ENCODE measurements at places on chromosomes 12 and 14.
A peak's percentile ranks its signal among the peaks of the same experiment; 100 is the strongest.

DNA sequence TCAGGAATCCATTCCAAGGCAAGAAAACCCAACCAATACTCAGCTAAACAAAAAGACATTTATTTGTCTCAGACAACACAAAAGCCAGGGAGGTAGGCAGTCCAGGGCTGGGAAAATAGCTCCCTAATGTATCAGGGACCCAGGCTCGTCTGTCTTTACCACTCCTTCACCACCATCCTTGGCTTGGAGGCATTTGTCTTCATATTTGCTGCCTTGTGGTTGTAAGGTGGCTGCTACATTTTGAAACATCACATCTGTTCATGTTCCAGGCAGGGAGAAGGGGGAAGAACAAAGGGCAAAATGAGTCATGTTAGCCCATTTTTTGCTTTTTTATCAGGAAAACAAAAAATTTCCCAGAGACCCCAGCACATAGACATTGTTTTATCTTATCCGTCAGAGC is 44.8 kb upstream of the PCED1B start:
- no peak for DNase-seq

- no peak for DNase-seq
Measured at GRCh38 chr12:116881325-116881876, at the start of gene HRK. Gene HRK (minus strand): TSS chr12:116881441. CDS start chr12:116881307, 134 bp downstream.

DNA sequence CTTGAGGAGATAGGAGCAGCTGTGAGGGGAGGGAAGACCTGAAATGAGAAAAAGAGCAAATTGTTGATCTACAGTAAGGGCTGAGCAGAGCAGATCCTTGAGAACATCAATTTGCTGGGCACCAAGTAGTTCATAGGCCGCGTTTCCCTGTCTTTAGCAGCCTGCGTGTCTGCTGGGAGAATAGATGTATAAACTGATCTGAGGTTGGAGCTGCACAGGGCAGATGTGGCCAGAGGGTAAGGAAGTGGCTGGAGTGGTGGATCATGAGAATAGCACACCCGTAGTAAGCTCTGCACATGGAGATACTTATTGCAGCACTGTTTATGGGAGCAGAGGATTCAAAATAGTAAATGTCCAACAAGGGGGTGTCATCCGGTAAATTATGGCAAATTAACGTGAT is 44.4 kb downstream of the NTF3 start:
- DNase-seq, result no peak

DNA sequence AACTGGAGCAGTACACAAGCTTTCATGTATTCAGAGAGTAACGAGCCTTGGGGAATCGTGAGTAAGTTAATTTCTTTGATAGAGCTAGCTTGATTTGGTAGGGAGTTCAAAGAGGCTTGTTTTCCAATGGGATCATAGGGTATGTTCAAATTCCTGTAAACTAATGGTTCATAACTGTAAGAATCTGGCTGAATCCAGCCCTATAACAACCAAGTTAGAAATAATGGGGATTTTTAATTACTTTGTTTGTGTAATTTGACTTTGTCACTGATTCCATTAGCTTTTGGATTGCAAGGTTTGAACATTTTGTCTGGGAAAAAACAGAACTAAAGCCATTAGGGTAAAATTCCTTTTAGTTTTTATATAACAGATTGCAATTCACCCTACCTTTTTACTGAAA is 94.0 kb downstream of the WNK1 start:
- DNase-seq, result no peak

DNA sequence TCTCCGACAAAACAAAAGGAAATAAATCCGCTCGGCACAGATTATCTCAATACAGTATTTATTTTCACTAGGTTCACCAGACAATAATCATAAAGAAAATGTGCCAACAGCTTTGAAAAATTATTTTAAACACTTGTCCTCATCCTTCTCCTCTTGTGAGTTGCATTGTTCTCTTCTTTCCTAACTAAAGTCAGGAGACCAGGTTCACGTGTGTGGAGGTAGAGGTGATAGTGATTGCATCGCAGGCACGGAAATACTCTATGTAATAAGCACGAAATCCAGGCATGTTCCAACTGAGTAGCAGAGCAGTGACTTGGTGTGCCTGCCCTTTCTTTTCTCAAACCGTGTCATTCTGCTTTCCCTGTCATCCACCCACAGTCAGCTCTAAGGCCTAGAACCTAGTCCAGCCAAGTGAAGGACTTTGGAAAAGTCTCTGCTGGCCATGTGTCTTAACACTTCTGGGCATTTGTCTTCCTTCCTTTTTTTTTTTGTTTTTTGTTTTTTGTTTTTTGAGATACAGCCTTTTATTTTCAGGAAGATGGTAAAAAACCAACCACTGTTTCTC is 939 bp upstream of the SEL1L start:
- no peak for DNase-seq

DNA sequence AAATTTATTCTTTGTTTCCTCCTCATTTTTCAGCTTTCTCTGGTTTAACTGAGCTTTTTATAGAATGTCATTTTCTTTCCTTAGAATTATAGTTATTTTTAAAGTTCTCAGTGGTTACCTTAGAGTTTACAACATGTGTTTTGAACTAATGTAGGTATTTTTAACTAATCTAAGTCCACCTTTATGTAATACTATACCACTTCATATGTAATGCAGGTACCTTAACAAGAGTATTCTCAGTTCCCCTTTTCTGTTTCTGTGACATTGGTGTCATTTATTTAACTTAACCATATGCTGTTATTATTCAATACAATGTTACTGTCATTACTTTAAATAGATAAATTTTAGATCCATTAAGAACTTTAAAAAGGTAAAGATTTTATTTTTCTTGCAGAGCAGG is 30.3 kb upstream of the KCNC2 start:
- DNase-seq, result no peak

DNA sequence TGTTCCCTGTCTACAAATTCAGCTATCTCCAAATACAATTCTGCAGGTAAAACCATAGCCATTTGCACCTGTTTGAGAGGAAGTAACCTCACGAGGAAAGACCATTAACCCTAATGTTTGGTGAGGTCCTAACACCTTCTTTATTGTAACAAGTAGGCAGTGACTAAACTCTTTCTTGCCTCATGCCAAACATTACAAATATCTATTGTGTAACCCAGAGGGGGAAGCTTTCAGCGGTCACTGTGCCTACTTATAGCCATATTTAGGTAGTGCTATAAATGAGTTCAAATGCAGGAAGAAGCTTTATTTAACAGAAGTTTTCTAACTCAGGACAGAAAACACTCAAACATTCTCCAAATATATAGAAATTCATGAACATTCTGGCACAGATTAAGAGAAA is 252.7 kb downstream of the LRFN5 start:
- DNase-seq, result no peak

DNA sequence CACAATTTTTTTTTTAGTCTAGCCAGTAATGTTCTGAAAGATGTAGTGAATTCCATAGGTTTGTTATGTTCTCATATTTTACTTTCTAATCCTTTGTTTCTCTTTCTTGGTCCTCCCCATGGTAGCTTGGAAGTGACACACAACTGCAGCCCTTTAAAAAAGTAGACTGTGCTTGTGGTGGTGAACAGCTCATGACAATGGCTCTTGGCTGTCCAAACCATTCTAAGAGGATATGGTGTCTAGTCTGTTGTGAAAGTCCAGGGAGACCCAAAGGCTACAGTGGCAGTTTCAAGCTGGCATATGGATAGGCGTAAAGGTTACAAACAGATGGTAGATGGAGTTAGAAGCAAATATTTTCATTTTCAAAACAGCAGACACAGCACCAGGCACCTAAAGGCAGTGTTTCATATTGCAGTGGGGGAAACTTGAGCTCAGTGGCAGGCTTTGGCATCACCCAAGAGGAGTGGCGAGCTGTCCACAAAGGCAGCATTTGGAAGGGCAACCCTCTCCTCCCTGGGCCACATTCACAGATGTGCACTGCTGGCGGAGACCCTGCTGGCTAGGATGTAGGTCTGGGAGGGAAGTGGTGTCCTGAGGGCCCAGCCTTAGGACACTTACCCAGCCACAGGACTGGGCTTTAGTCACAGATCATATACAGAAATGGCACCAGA is 102.1 kb downstream of the DYRK2 start:
- DNase-seq, result no peak

DNA sequence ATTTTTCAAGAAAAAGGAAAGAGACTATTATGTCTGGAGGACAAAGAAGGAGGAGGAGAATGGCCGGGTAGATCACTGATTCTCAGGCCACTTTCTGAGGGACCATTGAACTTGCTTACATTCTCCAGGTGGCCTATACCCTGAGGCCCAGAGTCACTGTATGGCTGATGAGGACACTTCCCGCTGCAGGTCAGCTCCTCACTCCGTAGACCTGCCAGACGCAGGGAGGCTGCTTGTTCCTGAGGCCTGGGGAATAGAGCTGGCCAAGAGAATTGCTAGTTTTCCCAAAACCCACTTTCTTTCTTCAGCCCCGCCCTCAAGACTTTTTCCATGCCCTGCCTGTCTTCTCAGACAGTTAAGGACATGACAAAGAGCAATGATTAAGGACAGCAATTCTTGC is 510.5 kb upstream of the TBX3 start:
- no peak for DNase-seq

DNA sequence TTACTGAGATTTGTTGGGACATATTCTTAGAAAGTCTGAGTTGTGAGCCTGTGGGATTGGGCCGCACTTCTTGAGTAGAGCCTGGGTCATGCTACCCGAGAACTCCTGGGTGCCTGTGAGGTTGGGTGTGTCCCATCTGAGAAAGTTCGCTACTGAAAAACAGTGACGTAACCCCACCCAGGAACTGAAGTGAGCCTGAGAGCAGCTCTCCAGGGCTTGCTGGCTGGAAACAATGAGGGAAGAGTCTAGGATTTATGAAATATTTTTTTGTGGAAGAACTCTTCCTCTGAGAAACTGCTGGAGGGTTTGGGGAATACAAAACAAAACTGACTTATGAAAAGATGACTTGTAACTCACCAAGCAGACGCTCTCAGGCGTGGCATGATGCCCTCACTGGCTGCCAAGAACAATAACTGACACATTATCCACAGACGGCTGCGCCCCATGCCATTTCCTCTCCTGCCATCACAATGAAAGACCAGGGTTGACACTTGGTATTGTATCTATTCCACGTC is 69.2 kb downstream of the RASSF3 start:
- peak; percentile 71 for DNase-seq

- DNase-seq, result no peak
Measured at GRCh38 chr14:20428010-20428365, 8.0 kb downstream of the KLHL33 start.

GRCh38 chr12:104886418-104887401 is 71.4 kb downstream of the SLC41A2 start:
- DNase-seq, result no peak

DNA sequence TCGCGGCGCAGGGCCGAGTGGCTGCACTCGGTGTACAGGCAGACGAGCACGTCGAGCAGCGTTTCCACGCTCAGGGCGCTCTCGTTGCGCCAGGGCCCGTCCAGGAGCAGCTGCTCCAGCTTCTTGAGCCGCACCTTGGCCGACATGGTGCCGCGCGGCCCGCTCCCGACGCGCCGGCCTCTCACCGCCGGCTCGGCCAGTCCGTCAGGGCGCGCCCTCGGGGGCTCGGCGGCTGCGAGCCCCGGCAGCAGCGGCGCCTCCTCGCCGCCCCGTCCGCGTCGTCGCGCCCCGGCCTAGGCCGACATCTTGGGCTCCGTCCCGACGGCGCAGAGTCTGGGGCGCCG is 349 bp downstream of the CDC42BPB start:
- no peak for DNase-seq

GRCh38 chr12:51238037-51238509 is 553 bp upstream of the DAZAP2 start:
- no peak for DNase-seq

GRCh38 chr12:103560604-103561101 is 26.4 kb upstream of the STAB2 start:
- DNase-seq, result no peak

DNA sequence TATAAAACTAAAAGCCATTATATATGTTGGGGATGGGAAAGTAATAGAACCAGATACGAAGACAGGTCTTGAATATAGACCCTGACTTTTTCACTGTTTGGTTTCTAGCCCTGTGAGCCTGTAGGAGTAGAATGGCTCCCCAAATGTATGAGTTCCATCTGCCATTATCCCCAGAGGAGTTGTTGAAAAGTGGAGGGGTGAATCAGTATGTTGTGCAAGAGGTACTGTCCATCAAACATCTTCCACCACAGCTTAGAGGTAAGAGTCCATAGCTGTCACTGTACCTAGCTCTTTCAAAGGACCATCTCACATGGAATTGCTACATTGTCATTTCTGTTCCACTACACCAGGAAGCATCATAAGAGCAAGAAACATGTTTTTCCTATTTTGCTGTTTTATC is 1.1 kb downstream of the NCAPD2 start:
- DNase-seq, result no peak

- DNase-seq, result no peak
Measured at GRCh38 chr12:20778969-20779368, 31.5 kb upstream of the SLCO1B3 start.

DNA sequence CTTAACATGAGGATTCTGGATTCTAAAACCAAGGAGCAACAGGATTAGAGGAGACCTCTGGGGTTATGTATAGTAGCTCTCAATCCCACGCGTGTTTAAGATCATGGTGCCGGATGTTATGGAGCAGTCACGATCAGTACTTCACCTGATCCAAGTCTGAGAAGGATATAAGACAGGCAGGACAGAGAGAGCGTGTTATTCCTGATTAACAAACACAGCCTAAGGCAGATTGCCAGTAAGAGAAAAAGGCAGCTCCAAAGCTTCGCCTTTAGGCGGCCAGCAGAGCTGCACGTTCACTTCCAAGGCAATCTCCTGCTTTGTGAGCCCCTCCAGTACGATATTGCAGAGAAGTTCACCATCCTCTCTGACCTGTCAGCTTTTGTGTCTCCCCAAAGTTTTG is 5.5 kb downstream of the SETD3 start:
- no peak for DNase-seq

DNA sequence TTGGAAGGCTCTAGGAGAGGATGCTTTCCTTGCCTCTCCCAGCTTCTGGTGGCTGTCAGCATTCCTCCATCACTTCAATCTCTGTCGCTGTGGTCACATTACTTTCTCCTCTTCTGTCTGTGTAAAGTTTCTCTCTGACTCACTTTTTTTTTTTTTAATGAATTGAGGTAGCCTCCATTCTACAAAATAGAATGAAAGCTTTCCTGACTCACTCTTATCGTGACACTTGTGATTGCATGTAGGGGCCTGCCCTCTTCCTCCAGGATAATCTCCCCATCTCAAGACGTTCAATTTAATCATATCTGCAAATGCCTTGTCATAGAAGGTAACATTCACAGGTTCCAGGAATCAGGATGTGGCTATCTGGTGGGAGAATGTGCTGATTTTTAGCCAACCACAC is 153.5 kb upstream of the HMGA2 start:
- no peak for DNase-seq

DNA sequence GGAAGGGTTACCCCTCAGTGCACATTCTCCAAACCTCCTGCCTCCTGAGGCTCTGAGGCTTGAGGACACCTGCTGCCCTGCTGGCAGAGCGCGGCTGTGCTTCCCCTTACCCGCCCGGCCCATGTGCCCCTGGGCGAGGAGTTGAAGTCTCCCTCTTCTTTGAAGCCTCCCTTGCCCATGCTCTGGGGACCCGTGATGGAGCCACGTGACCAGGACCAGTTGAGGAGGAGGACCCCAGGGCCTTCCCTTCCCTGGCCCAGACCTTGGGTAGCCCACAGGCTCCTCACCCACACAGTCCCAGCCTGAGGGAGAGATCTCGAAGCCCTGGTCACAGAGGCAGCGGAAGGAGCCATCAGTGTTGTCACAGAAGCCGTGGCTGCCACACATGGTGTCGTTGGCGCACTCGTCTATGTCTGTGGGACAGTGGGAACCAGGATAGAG is 12.9 kb downstream of the ISCA2 start:
- DNase-seq, result no peak

GRCh38 chr14:98103705-98104104 is 1168.3 kb downstream of the BCL11B start:
- DNase-seq, result peak; percentile 68

GRCh38 chr14:67820428-67820971 is 921 bp downstream of the RAD51B start:
- DNase-seq, result no peak

Measured in naive thymus-derived CD4-positive, alpha-beta T cell (primary cell).